ENCODE measurements at places on chromosomes 1 and 21.

GRCh38 chr21:22536509-22536908 lies 1538.3 kb downstream of the NCAM2 start:
- no peak for DNase-seq

DNA sequence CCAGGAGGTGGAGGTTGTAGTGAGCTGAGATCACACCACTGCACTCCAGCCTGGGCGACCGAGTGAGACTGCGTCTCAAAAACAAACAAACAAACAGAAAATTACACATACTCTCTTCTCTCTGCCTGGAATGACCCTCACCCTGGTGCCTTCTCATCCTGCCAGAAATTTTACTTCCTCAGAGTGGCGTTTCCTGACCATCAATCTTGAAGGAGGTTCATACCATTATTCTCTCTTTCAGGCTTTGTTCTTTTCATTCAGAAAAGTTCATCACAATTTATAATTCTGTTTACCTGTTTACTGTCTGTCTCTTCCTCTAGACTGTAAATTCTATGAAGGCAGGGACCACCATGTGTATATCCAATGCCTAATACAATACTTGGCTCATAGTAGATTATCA lies 79.3 kb downstream of the RPS6KA1 start:
- no peak for DNase-seq

DNA sequence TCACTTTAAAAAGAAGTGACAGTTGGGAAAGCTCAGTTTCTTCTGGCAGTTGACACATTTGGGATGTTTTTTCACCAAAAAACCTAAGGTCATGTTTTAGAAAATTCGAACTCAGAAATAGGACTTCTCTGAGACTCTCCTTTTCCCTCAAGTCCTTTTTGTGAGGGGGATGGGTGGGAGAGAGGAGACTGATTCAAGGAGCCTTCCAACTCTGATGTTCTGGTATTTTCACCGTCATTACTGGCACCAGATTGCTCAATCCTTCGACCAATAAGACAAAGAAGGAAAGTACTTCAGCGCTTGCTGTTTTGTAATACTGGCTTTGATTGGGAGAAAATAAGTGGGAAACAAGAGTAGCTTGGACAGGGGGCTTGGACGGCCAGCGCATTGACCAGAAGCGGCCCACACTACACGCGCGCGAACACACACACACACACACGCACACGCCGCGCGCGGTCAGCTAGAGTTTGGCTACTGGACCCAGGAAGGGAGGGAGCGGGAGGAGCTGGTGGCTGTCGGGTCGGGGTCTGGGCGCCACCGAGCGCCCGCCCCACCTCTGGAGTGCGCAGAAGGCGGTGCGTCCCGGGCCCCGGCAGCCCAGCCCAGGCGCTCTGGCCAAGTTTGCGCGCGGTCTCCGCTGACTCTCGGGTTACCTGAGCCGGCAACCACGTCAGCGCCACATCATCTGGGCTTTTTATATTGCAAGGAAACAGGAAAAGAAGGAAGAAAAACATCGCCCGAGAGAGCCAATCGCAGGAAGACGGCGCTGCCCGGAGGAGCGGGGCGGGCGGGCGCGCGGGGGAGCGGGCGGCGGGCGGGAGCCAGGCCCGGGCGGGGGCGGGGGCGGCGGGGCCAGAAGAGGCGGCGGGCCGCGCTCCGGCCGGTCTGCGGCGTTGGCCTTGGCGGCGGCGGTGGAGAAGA lies at the start of gene KCNK1:
Gene KCNK1 (plus strand): TSS at position 855 of the 921 bp plus-strand sequence. CDS start 66 bp downstream, at position 921.
- peak; percentile 76 for DNase-seq

DNA sequence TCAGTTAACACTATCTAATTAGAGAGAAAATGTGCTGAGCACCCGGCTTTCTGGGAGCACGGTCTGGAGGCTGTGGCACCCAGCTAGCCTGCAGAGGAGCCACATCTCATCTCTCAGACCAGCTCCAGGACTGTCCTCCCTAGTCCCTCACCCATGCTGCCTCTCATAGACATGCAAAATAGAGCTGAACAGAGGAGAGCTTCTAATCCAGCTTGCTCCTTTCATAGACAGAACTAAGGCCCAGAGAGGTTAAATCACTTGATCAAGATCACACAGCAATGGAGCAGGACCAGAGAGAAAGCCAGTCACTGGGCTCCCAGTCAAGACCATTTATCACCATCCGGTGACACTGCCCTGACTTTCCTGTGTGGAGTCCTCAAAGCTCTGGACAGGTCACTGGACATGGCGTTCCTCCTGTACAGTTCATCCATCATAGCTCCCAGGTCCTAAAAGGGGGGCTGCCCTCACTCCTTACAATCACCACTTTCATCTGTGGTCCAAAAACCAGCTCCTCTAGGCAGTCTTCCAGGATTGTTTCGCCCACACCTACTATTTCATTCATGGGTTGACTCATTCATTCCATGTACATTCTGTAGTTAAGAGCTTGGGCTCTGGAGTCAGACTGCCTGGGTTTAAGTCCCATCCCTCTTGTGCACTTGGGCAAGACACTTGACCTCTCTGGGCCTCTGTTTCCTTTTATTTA lies 8.8 kb upstream of the CAMK2N1 start:
- no peak for DNase-seq

DNA sequence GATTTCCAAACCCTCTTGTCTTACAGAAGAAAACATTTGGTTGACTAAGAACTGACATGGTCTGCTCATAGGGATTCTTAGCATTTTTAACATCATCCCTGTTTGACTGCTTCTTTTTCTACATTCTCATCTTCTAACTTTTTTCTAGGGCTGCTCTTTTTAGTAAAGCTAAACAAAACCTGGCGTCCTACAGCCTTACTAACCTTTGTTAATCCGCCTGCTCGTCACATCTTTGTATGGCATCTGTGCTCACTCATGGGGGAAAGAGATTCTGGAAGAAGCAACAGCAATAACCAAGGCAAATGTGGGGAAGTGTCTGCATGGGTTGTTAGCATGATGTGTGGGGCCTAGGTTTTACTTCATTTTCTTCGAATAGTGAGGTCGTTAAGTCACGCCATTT lies 92.0 kb downstream of the KIF1B start:
- no peak for DNase-seq

DNA sequence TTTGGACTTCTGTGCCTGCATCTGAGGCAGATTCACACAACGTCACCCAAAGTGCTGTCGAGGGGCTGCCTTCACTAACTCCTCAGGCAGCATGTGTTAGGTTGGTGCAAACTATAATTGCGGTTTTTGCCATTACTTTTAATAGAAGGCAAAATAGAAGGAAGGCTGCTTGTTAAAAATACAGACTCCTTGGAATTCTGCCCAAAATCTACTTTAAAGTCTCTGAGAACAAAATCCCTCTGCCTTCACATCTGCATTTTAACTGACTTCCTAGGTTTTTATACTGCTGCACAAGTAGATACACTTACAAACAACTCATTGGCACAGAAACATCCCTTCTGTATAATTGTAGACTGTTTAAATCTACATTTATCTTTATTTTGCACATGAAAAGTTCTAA lies 41.3 kb upstream of the SLC19A2 start:
- DNase-seq, result no peak

DNA sequence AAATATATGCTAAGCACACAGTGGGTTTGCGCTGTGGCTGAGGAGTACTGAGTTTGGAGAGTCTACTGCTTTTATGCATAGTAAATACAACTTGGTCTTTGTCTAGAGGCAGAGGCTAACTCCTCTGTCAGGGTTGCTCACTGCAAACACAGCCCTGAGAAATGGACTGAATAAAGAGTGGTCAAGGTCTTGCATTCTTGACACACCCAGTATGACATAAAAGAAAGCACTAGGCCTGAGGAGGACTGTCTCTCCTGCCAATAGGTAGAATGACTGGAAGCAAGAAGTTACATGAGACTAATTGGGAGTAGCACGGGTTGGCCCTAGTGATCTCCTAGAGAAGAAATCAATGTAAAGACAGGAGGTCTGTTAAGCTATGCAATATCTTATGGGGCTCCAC lies 367.2 kb upstream of the B3GALT2 start:
- DNase-seq, result no peak

DNA sequence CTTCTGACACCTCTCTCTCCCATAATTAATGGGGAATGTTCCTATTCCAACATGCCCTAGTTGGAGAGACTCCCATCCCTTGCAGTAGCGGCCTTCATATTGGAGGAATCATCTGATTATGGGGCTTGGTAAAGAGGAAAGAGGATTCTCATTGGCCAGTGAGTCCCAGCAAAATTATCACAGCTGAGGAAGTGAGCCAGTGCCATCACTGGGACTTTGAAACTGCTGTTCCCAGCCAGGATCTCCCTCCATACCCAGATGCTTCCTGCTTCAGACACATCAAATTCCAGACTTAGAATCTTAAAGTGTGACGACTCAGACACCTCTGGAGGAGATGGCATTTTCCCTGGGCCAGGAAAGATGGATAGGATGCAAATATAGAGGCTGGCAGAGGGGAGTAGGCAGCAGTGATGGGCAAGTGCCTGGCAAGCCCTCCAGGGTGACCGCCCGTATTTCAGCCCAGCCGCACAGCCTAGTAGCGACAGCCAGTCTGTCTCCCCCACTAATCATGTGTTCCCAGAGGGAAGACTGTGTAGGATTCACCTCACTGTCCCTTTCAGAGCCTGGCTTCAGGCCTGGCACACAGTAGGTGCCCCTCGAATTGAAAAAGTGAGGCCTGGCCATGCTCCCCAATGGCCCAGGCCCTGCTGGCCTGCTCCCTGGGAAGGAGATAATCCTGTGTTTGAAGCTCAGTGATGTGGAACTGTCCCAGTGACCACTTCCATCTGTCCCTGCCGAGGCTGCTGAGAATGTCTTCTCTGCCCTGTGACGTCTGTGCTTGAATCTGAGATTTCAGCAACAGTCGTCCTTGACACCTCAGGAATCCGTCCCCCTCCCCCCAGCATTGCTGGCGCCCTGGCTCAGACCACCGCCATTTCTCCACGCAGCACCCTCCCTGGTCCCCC lies 41.2 kb upstream of the MAGOH start:
- no peak for DNase-seq

GRCh38 chr1:212514782-212515181 lies 82.1 kb downstream of the NENF start:
- DNase-seq, result no peak

DNA sequence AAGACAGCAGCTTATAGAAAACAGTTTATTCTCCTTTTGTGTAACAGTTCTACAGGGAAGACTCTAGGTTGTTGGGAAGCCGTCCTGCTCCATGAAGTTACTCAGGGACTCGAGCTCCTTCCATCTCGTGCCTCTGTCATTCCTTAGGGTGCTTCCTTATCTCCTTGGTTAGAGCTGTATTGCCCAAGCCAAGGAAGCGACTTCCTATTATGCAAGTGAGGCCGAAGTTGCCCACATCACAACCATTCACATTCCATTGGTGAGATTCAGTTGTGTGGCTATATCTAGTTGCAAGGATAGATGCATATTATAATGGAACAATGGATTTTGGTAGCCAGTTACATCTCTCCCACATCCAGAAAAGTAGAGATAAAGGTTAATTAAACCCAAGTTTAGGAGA lies 9.0 kb downstream of the GSTM5 start:
- no peak for DNase-seq

GRCh38 chr21:42041711-42042110 lies 29.4 kb upstream of the UMODL1 start:
- no peak for DNase-seq

DNA sequence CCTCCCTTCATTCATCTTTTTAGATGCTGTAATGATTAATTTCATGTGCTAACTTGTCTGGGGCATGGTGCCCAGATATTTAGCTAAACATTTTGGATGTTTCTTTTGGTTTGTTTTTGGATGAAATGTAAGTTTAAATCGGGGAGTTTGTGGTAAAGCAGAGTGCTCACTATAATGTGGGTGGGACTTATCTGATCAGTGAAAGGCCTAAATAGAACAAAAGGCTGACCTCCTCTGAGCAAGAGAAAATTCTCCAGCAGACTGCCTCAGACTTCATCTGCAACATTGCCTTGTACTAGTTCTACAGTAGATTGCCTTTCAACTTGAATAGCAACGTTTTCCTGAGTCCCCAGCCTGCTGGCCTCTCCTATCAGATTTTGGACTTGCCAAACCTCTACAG lies 183.6 kb downstream of the S1PR1 start:
- peak; percentile 15 for DNase-seq

DNA sequence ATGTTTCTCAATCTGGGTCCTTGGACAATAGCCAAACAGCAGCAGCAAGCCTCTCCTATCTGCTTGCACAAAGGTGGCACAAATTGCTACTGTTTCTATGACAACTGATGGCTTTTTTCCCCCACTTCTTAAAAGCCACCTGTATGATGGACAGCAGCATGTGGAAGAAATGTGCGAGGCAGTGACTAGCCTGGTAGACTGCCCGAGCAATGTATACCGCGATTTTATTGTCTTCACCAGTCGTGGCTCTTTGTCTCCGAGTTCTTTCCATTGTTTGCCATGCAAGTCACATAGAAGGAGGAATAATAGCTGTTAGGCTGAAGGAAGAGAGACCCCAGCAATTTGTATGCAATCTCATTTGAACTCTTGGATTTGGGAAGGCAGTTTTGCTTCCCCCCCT lies 79.4 kb downstream of the S1PR1 start:
- DNase-seq, result no peak

- no peak for DNase-seq
Measured at GRCh38 chr1:16087733-16088132, 14.3 kb upstream of the FAM131C start.

DNA sequence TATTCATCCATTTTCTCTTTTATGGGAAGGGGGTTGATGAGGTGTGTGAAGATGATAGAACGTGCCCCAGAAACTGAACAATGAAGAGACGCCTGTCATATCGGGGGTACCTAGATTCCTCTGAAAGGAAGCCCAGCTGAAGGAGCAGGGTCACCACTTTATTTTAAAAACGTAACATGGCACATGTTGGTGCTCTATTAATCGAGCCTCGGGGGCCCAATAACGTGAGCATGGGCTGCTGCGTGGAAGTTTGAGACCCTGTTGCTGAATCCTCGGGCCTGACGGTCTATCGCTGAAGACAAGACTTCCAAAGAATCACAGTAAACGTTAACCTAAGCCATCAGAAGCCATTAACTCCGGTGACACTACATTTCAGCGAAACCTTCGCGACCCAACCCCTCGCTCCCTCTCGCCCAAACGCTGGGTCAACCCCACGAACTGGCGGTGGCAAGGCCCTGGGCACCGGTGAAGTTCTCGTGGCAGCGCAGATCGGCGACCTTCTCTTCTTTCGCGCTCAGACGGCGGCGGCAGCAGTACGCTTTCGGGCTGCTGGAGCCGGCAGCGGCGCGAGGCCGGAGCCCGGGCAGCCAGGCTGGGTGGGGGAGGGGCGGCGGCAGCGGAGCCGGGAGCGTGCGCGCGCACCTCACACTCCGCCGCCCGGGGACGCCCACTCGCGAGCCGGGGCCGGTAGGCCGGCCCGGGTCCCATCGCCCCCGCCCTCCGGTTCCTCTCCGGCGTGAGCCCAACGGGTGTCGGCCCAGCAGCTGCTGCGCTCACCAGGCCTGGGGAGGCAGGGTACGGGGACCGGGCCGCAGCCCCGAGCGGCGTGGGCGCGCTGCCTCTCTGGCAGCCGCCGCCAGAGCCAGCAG lies 838 bp upstream of the MAN1A2 start:
- DNase-seq, result peak; percentile 84

- DNase-seq, result no peak
Measured at GRCh38 chr1:85290826-85291225, 14.4 kb upstream of the BCL10 start.

- no peak for DNase-seq
Measured at GRCh38 chr1:214351551-214352277, 70.8 kb downstream of the SMYD2 start.

- DNase-seq, result no peak
Measured at GRCh38 chr1:18723206-18723605, 92.6 kb downstream of the PAX7 start.
